NCI-H2081 treated with DMSO at 0.1 percent for 48 hours (cell line): ENCODE measurements at places on chromosomes 3 and 15.

DNA sequence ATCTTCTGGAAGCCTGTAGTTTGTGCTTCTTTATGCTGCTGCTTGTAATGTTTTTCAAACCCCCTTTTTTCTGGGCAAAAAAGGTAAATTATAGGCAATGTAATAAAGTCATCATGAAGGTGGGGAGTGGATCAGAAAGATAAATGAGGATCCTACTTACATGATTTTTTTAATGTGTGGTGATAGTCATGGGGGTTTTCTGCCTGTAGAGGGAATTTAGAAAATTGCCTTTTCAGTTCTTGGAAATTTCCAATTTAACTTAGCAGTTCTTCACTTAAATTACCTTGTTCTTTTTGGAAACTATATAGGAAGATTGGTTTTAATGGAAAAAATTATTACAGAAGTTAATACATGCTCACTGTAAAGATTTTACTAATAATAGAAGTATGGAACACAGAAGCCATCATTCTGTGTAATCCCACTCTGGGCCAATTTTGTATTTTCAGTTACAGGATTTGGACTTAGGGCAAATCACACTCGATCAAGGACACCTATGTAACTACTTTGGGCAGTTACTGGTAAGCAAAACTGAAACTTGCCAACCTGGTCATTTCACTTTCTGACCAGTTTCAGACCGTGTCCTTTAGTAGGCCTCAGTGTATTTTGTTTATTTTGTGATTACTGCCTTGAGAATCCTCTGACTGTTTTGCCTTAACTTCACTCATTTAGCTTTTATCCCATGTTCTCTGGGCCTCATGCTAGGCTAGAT is 10.5 kb upstream of the SCAANT1 start:
- no peak for DNase-seq

- peak; percentile 17 for DNase-seq
Observed at GRCh38 chr15:77118882-77119321, 48.0 kb upstream of the TSPAN3 start.

DNA sequence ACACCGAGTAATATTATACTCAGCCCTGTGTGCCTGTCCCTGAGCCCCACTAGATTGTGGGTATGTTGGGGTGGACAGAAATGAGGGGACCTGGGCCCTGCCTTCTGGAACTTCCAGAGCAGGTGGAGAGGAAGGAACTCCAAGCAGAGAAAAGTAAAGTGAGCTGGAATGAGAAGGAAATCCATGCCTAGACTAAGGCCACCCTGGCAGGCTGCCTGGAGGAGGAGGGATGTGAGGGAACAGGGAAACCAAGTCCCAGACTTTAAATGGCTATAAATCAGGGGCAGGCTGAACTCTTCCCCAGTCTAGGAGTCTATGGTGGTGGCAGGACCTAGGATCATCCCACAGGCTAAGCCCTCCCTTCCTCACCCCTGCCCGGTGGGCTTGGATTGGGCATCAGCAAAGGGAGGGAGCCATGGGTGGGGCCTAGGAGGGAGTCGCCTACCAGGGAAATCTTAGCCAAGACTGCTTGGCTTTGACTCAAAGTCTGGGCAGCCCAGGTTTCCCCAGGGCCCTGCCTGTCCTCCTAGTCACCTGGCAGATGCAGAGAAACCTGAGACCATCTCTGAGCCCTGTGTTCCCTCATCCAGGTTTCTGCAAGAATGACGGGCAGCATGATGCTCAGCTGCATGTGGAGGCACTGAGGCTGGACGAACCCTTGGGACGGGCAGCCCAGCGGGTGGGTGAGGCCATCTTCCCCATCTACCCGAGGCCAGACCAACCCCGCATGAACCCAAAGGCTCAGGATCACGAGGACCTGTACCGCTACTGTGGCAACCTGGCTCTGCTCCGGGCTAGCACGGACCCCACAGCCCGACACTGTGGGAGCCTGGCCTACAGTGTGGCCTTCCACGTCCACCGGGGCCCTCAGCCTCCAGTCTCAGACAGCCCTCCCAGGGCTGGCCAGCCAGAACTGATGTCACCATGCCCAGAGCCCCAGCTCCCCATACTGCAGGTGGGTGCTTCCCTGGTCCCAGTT is 15.6 kb upstream of the STRA6 start:
- DNase-seq, result no peak

- DNase-seq, result no peak
Observed at GRCh38 chr3:58116985-58117384, 93.8 kb downstream of the DNASE1L3 start.

DNA sequence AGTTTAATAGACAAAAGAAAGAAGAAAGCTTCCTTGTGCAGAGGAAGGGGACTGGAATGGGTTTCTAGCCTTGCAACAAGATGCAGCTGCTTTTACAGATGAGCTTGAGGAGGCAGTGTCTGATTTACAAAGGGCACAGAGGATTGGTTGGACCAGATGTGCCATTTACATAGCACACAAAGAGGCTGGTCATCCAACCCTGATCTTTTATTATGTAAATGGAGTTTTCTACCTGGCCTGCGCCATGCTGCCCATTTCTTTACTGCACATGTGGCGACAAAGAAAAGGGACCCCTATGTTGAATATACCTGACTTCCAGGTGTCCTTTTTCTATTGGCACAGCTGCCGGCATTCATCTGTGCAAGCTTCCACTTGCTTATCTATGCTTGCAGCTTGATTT is 409.4 kb upstream of the FRG2C start:
- DNase-seq, result no peak

DNA sequence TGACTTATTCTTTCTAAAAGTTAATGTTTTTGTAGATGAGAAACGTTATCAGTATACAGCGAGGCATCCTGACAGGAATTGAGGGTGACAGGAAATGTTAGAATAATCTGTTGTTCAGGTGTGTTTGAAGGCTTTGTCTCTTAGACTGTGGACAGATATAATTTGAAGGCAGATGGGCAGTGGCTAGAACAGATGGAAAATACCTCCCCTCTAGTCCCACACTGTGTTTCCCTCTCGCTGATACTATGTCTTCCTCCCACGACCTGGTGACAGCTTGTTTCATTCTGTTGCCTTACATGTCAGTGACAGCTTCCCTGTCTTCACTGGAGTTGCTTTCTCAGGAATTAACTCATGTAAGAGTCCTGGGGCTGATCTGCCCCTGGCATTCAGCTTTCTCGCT is 125.3 kb downstream of the MYRIP start:
- no peak for DNase-seq

DNA sequence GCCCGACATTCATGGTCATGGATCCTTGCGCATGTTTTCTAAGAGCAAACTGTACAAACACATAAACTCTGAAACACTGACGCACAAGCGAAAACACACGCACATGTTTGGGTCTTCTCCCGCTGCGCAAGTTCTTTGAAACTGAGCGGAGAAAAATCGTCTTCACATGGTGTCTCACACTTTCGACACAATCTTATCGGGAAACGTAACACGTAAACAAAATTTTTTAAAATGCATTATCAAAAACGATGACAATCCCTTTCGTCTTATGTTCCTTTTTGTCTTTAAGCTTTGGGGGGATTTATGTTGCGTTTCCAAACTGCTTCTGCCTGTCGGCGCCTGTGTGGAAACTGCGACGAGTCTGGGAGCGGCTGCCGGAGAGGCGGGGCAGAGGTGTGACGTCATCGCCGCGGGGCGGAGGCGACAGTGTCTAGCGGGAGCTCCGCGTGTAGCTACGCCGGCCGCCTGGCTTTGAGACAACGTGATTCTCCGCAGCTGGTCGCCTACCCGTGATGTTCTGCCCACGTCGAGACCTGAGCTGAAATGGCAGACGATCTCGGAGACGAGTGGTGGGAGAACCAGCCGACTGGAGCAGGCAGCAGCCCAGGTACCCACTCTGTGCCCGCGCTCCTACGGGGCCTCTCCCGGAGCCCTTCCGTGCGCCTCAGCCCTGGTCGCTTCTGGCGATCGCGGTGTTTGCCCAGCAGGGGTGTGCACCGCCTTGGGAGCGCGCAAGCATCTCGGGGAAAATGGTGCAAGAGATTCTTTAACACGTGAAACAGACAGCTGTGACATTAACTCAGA is at the start of gene CMSS1:
Gene CMSS1 (plus strand): TSS at position 426 of the 804 bp plus-strand sequence.
- DNase-seq, result peak; percentile 71

DNA sequence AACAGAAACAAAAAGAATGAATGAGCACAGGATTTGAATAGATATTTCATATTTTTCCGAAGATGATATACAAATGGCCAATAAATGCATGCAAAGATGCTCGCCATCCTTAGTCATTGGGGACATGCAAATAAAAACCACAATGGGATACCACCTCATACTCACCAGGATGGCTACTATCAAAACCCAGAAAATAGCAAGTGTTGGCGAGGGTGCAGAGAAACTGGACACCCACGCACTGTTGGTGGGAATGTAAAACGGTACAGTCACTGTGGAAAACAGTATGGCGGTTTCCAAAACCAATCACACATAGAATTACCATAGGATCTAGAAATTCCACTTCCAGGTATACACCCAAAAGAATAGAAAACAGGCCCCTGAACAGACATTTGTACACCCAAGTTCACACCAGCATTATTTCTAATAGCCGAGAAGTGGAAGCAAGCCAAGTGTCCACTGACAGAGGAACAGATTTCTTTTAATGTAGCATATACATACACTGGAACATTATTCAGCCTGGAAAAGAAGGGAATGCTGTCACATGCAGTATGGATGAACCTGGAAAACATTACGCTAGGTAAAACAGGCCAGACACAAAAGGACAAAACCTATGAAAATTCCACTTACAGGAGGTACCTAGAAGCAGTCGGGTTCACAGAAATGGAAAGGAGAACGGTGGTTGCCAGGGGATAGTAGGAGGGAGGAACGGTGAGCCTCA is 3.6 kb downstream of the RNF168 start:
- DNase-seq, result no peak

DNA sequence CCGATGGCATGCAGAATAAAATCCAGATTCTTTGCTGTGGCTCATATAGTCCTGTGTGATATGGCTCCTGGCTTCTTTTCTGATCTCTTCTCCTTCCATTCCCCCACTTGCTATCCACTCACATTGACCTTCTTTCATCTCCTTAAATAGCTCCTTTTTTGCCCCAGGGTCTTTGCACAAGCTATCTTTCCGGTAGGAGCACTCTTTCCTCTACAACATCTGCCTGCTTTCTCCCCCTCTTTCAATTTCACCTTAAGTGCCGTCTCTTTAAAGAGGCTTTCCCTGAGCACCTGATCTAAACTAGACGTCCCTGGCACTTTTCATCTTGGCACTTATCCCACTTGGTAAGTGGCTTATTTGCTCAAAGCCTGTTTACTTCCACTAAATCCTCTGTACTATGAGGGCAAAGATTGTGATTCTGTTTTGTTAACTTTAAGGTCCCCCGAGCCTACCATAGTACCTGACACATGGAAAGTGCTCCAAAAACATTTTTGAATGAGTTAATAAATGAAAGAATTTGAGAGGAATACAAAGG is 323.3 kb upstream of the TLE3 start:
- DNase-seq, result no peak

GRCh38 chr3:33663042-33663441 is 55.0 kb downstream of the CLASP2 start:
- DNase-seq, result no peak

GRCh38 chr3:14913926-14914778 is 33.2 kb upstream of the NR2C2 start:
- DNase-seq, result no peak

DNA sequence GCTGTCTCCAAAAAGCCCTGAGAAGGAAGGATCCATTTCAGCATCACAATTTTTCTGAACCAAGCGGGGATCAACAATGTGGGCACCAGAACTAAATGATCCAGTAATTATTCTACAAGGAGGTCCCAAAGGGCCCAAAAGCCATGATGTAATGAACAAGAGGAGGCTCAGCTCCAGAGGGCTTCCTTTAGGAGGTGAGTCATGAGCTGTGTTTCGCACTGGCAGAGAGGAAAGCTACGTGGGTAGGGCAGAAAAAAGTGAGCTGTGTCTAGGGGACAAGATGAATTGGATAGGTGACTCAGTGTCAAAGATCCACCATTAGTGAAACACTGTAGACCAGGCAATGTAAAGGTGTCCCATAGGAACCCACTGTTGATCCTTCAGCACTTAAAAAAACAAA is 113.4 kb downstream of the RORA start:
- no peak for DNase-seq

DNA sequence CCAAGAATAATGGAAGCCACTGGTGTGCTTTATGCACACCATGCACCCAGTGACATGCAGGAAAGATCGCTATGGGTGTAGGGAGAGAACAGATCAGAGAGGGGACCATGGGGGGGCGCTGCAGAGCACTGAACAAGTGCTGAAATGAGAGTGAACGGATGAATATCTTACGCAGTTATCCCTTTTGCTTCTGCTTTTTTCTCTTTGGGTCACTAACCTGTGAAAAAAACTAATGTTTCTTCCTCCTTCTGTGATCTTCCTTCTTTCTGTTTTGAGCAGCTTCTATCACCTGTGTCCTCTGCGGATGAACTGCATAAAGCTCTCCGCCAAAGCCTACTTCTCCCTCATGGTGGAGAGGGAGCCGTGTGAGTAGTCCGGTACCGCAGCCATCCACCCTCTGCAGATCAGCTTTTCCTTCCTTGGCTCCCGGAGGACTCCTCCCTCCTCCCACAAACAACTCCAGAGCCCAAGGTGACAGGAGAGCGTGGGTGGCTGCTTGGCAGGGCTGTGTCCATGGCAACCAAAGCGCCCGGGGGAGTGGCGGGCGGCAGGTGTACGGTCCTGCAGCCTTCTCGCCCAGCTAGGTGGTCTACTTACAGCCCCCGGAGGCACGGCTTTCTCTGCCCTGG is 106.2 kb downstream of the DGKG start:
- DNase-seq, result no peak

GRCh38 chr3:191380001-191380400 is 49.7 kb upstream of the UTS2B start:
- DNase-seq, result no peak

- no peak for DNase-seq
Observed at GRCh38 chr3:169255511-169255910, 408.0 kb downstream of the MECOM start.

GRCh38 chr3:74390121-74390877 is 224.2 kb downstream of the CNTN3 start:
- DNase-seq, result no peak

- no peak for DNase-seq
Observed at GRCh38 chr3:42711491-42712343, 9.1 kb upstream of the HHATL start.

DNA sequence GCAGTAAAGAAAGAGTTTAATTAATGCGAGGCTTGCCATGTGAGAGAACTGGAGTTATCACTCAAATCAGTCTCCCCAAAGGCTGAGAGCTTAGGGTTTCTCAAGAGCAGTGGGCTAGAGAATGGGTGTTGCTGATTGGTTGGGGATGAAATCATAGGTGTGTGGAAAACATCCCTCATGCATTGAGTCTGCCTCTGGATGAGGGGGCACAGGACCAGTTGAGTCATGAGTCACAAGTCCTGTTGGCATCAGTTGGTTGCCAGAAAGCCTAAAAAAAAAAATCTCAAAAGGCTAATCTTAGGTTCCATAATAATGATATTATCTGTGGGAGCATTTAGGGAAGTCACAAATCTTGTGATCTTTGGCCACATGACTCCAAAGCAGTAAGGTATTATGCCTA is 800.3 kb downstream of the TUSC7 start:
- no peak for DNase-seq

- no peak for DNase-seq
Observed at GRCh38 chr3:39183211-39184080, 8.9 kb downstream of the XIRP1 start.

- DNase-seq, result no peak
Observed at GRCh38 chr15:66805202-66805885, 103.3 kb downstream of the SMAD6 start.
